A549 treated with AZD2906 at 1 μM for 4 hours (cell line): ENCODE measurements at places on chromosomes 2 and 18. TPM values are rescaled to one million over a fixed set of nuclear protein-coding genes. Genes with fewer than 3 reads are reported as not detected.

NDUFAF7 gene
- 16.7 to 18.4 TPM (median 17.7 TPM) in 5 replicates for total RNA-seq

PROKR1 gene
- 0.01 TPM in 1 of 5 replicates, not detected in the others for total RNA-seq

MC4R gene
- total RNA-seq, result not detected in 5 replicates

MROH2A gene
- total RNA-seq, result 0.11 to 0.23 TPM (median 0.18 TPM) in 4 of 5 replicates, not detected in the other

TEX44 gene
- total RNA-seq, result not detected in 5 replicates
